ENCODE measurements at places on chromosomes 6 and 20. TPM values are rescaled to one million over a fixed set of nuclear protein-coding genes. Genes with fewer than 3 reads are reported as not detected.

The TAB2 gene
- polyA plus RNA-seq: 71.2 TPM

- no peak for DNase-seq
Measured at GRCh38 chr20:15603506-15603905, 969.7 kb downstream of the KIF16B start.

DNA sequence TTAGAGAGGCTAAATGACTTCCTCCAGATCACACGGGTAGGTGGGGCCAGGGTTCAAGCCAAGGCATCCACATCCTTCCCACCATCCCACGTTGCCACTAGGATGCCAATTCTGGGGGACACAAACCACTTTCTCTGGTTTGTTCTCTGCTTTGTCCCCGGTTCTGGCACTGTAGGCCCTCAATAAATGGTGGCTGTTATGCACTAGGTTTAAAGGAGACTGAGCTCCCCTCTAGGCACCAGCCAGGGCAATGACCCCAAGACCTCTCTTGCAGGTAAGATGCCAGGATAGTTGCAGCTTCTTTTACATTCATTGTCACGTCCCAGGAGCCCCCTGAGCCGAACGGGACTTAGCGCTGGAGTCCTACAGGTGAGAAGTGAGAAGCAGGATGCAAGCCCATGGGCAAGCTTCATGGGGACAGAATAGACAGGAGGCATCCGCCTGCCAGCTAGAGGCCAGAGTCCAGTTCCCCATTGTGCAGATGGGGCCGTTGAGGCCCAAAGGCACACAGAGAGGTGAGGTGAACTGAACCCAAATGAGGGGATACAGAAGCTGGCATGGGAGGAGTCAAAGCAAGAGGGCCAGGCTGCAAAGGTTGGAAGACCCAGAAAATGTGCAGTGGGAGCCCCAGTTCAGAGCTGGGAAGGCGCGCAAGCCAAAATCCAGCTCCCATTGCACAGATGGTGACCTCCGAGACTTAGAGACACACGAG lies 677 bp downstream of the PXMP4 start:
- DNase-seq: no peak

GRCh38 chr20:24102749-24103333 lies 114.3 kb upstream of the GGTLC1 start:
- no peak for DNase-seq

DNA sequence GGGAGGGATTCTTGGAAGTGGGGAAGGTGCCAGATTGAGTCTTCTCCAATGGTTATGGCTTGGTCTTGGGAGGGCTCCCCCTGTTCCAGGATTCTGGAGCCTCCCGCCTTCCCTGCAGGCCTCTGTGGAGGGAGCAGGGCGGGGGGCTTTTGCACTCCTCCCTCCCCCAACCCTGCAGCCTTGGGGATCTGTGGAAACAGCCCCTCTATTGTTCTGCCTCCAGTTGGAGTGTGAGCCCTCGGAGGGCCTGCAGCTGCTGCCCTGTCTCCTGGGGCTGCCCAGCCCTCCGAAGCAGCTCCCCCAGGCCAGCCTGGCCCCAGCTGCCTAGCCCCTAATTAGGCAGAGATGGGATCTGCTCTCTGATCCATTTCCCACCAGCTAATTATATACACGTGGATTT lies 14.7 kb downstream of the FAM110A start:
- DNase-seq: no peak

The TMC2 gene
- 0.27 TPM for polyA plus RNA-seq

DNA sequence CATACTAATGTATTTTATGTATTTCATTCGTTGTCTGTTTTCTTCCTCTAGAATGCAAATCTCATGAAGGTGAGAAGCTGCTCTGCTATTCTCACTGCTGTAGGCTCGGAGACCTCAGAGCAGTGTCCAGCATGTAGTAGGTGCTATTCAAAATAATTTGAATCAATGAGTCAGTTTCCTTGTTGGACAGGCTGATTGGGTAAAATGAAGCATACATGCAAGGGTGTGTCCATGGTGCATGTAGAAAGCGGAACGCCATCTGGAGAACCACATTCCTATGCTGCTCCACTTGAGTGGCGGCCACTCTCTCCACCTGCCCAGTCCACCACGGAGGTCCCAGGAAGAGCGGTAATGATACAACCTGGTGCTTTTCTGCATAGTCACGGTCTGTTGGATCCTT lies 412.1 kb downstream of the QKI start:
- DNase-seq: no peak

The CDH4 gene
- polyA plus RNA-seq: 0.74 TPM

DNA sequence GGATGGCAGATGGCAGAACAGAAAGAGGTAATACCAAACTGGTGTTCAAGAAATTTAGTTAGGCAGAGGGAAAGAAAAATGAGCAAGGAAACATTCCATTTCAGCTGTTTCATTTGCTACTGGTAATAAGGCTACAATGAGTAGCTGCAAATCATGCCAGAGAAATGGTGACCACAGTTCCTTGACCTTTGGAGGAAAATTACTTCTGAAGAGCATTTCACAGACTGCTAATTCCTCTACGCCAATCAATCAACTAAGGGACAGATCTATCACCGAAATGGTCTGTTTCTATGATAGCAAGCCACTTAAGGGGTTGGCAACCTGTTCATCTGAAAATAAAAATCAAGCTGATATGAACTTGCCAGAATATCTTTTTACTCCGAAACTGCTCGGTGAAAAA lies 119.5 kb downstream of the PTPRK start:
- DNase-seq: no peak

- peak; percentile 73 for DNase-seq
Measured at GRCh38 chr6:163335671-163336545, 78.6 kb upstream of the QKI start.

The C2 gene
- 4.9 TPM for polyA plus RNA-seq

DNA sequence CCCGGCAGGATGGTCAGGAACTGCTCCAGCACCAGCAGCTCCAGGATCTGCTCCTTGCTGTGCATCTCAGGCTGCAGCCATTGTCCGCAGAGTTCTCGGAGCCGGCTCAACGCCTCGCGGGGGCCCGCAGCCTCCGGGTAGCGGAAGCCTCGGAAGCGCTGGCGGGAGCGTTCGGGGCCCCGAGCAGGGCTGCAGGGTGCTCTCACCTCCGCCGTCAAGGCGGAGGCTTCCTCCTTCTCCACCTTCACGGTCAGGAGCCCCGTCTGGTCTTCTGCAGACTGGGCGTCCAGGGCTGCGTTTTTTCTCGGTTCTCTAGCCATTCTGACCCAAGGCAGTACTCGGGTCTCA lies 434 bp downstream of the ZKSCAN4 start:
- peak; percentile 5 for DNase-seq

DNA sequence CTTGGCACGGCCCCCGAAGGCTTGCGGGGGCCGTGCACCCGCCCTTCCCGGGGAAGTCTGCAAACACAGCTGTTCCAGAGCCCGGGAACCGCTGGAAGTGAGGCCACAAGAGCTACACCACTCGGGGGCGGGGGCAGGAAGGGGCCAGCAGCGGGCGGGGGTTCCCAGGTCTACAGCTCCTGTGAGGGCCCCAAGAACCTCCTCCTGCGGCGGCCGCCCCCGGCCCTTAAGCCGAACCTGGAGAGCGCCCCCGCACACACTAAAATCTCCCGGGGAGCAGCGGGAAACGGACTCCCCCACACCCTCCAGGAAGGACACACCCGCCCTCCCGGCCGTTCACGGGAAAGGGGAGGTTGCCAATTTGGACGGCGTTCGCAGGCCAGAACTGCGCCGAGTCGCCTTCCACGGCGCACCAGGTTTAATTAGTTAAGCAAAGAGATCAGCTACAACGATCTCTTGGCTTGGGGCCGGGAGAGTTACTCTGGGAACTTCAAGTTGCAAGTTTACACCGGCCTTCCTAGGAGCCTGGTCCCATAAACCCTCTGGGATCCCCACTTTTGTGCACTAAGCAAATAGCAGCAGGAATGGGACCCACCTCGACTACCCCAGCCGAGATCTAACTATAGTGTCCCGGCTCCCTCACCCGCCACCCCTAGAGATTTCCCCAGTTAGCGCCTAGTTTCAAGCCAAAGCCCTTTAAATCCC lies 1.7 kb downstream of the JAG1 start:
- peak; percentile 80 for DNase-seq

- no peak for DNase-seq
Measured at GRCh38 chr20:1202762-1203504, at the start of gene C20orf202. Gene C20orf202, plus strand, starts transcription at chr20:1203454. Its CDS starts 132 bp downstream, at chr20:1203586.

The CST8 gene
- polyA plus RNA-seq: not detected

DNA sequence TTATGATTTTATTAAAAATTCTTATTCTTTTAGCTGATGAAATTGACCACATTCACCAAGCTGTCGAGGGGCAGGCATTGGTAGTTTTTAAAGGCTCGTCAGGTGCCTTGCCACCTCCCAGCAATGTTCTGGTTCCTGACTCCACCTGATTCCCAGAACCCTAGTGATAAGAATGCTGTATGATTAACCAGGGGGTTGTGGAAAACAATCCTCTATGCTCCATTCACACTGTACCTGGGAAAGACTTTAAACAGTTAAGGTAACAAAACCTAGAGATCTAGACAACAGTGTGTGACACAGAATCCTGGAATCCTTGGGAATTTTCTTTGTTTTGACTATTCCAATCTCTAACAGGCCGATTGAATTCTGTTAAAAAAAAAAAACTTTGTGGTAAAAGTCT lies 165.7 kb upstream of the OLIG3 start:
- DNase-seq: no peak

- no peak for DNase-seq
Measured at GRCh38 chr6:13048113-13048512, 280.2 kb downstream of the TBC1D7 start.

The MMP24 gene
- 0.25 TPM for polyA plus RNA-seq

The ATP6V1G2 gene
- 4.3 TPM for polyA plus RNA-seq

GRCh38 chr6:46832816-46833215 lies 39.6 kb downstream of the MEP1A start:
- DNase-seq: no peak

GRCh38 chr6:108123481-108123929 lies 42.3 kb upstream of the NR2E1 start:
- no peak for DNase-seq

All from muscle of back (tissue), 13 donors.